ENCODE measurements at places on chromosomes 16 and 17.

DNA sequence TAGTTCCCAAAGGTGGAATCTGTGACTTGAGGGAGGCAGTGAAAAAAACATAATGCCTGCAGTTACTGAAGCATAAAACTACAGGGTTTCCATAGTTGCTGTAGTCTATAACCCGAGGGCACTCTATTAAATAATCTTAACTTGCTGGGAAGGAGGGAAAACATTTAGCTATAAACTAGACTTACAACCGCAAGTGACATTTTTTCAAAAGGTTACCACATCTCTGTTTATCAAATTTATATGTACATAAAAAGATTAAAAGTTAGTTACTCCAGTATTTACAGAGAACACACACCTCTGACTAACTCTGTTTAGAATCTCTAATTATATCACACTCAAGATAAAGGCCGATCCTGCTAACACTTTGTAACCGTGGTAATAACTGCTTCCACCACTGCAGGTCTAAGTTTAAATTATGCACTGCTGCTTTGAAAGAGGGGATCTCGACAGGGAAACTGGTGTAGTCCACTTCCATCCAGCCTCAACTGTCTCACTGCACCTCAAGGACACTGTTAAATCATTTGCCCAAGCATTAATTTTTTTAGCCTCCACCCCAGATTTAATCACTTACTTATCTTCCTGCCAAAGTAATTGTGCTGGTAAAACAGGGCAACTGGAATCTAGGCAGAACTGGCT lies 14.6 kb downstream of the KCNJ16 start:
- DNase-seq, result peak; percentile 59
- no peaks in the 10 kb centered on the region for H3K27me3 ChIP-seq
- no peaks in the 10 kb centered on the region for H3K36me3 ChIP-seq
- peaks cover 7% of the 10 kb centered on the region for H3K4me1 ChIP-seq
- H3K4me3 ChIP-seq, result no peak overlapping the region

DNA sequence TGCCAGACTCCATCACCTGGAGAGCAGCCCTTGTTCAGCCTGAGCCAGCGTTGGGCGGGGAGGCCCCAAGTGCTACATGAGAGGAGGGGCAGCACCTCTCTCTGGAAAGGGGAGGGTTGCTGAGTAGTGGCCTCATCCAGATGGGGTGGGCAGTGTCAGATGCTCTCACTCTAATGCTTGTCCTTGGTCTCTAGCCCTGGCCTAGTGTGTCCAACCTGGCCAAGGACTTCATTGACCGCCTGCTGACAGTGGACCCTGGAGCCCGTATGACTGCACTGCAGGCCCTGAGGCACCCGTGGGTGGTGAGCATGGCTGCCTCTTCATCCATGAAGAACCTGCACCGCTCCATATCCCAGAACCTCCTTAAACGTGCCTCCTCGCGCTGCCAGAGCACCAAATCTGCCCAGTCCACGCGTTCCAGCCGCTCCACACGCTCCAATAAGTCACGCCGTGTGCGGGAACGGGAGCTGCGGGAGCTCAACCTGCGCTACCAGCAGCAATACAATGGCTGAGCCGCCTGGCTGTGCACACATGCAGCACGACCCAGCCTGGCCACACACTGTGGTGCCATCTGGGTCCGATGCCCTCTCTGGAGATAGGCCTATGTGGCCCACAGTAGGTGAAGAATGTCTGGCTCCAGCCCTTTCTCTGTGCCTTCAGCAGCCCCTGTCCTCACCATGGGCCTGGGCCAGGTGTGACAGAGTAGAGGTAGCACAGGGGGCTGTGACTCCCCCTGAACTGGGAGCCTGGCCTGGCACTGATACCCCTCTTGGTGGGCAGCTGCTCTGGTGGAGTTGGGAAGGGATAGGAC lies 4.3 kb downstream of the CTRL start:
- peaks cover 24% of the 10 kb centered on the region for H3K4me1 ChIP-seq
- no peaks in the 10 kb centered on the region for H3K27me3 ChIP-seq

DNA sequence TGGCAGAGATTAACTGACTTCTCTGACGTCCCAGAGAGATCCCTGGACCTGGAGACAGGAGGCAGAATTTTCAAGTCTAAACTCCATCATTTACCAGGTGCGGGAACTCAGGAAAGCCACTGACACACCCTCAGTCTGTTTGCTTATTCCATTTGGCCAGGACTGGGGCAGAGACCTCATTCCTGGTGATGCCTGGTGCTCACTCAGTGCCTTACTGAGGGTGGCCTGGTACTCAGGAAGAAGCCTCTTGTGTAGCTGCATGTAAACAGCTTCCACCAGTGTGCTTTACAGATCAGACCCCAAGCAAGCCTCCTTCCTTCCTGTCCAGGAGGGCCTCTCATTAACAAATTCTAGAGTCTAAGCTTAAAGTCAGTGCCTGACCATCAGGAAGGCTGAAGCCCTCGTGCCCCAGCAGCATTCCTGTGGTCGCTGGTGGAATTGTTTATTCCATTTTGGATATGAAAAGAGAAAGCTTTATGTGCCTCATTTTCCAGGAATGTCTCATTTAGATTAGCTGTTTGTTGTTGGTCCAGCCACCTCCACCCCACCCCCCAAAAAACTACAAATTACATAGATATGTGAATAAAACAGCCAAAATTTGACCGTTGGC lies 236.1 kb upstream of the CDH5 start:
- H3K27me3 ChIP-seq, result peaks cover 3% of the 10 kb centered on the region
- H3K4me1 ChIP-seq, result no peaks in the 10 kb centered on the region
- H3K36me3 ChIP-seq, result no peaks in the 10 kb centered on the region
- no peak for DNase-seq
- H3K4me3 ChIP-seq, result no peak overlapping the region
- peak overlapping the region; percentile 38 for H3K27ac ChIP-seq

DNA sequence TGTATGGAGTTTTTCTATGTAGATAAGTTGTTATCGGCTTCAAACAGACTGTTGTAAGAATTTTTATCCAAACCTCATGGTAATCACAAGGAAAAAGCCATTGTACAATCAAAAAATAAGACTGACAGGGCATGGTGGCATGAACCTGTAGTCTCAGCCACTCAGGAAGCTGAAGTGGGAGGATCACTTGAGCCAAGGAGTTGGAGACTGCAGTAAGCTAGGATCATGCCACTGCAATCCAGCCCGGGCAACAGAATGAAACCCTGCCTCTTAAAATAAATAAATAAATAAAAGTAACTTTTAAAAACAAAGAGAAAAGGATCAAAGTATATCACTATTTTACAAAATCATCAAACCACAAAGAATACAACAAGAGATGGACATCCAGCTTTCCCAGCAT lies 14.4 kb downstream of the OR1A1 start:
- no peak for DNase-seq
- H3K4me1 ChIP-seq, result no peaks in the 10 kb centered on the region
- H3K27ac ChIP-seq, result no peak overlapping the region
- no peak overlapping the region for H3K4me3 ChIP-seq

DNA sequence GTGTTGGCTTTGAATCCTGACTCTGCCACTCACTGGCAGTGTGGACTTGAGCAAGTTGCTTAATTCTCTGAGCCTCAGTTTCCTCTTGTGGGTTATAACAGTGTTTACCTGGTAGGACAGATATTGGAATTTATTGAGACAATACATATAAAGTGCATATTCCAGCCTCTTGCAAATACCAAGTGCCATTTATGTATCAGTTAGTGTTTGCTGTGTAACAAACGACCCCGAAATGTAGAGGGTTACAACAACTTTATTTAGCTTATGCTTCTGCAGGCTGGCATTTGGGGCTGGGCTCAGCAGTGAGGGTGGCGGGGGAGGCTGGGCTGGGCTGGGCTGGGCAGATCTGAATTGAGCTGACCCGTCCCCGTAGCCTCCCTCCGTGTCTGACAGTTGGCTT lies 42.4 kb upstream of the IL21R start:
- peaks cover 100% of the 10 kb centered on the region for H3K36me3 ChIP-seq
- no peak overlapping the region for H3K27ac ChIP-seq
- no peak overlapping the region for H3K4me3 ChIP-seq
- no peaks in the 10 kb centered on the region for H3K27me3 ChIP-seq
- no peak for DNase-seq

- H3K27ac ChIP-seq, result no peak overlapping the region
- H3K4me1 ChIP-seq, result peaks cover 7% of the 10 kb centered on the region
- no peak overlapping the region for H3K4me3 ChIP-seq
- no peaks in the 10 kb centered on the region for H3K27me3 ChIP-seq
- H3K36me3 ChIP-seq, result no peaks in the 10 kb centered on the region
- DNase-seq, result no peak
Observed at GRCh38 chr17:81641825-81642489, 5.0 kb downstream of the TSPAN10 start.

DNA sequence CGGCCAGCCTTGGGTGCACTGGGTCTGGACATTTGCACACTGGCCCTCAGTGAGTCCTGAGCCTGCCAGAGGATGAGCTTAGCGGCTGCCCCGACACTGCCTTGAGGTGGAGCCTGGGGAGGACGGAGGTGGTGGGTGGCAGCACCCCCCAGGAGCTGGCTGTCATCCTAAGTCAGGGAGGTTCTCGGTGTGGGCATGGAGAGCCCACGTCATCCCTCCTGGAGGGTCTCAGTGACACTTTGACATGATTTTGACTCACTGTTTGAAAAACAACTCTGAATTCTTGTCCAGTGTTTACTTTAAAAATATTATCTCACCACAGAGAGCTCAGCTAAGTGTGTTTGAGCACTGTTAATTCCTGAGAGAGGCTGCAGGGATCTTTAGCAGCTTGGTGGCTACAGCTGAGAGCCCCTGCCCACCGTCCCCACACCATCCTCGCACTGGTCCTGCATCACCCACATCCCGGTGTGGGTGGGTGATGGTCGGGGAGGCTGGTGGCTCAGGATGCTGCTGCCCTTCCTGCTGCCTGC lies 63.1 kb downstream of the BANP start:
- no peaks in the 10 kb centered on the region for H3K27me3 ChIP-seq
- DNase-seq, result peak; percentile 23
- H3K36me3 ChIP-seq, result peaks cover 44% of the 10 kb centered on the region
- peak overlapping the region; percentile 43 for H3K27ac ChIP-seq
- no peak overlapping the region for H3K4me3 ChIP-seq
- H3K4me1 ChIP-seq, result peaks cover 16% of the 10 kb centered on the region

GRCh38 chr17:73956595-73957465 lies 246.6 kb upstream of the RPL38 start:
- peaks cover 54% of the 10 kb centered on the region for H3K27me3 ChIP-seq
- H3K4me3 ChIP-seq, result no peak overlapping the region
- H3K4me1 ChIP-seq, result peaks cover 13% of the 10 kb centered on the region
- H3K27ac ChIP-seq, result peak overlapping the region; percentile 43

Data from stomach (tissue), 19 donors.